ENCODE measurements at places on chromosomes 2 and 18. TPM values are rescaled to one million over a fixed set of nuclear protein-coding genes. Genes with fewer than 3 reads are reported as not detected.

The STARD6 gene
- total RNA-seq: not detected

The CDK5R2 gene
- total RNA-seq: not detected

The STAM2 gene
- 18.4 TPM for total RNA-seq

The SERPINB11 gene
- not detected for total RNA-seq

The GALM gene
- 21.7 TPM for total RNA-seq

The INPP5D gene
- 0.39 TPM for total RNA-seq

The EDAR gene
- not detected for total RNA-seq

The PPIL3 gene
- total RNA-seq: 35.3 TPM

The PIEZO2 gene
- not detected for total RNA-seq

The RTN4 gene
- total RNA-seq: 242 TPM

The POTEI gene
- total RNA-seq: not detected

The KHK gene
- 1.5 TPM for total RNA-seq

The SLC38A11 gene
- total RNA-seq: not detected

The KLHL14 gene
- not detected for total RNA-seq

The ST8SIA5 gene
- total RNA-seq: under 0.01 TPM

The CCDC68 gene
- total RNA-seq: 2.0 TPM

The CYS1 gene
- 0.20 TPM for total RNA-seq

The TRIM43 gene
- total RNA-seq: not detected

The GBX2 gene
- under 0.01 TPM for total RNA-seq

The SLC14A1 gene
- total RNA-seq: under 0.01 TPM

The ASB18 gene
- total RNA-seq: not detected

The TUBA3E gene
- total RNA-seq: not detected

The CMPK2 gene
- total RNA-seq: 1.4 TPM

The QPCT gene
- total RNA-seq: 6.5 TPM

The CAPN14 gene
- under 0.01 TPM for total RNA-seq

The THSD7B gene
- not detected for total RNA-seq

The ELOA2 gene
- total RNA-seq: not detected

The IL36A gene
- total RNA-seq: not detected

The OBSL1 gene
- 37.5 TPM for total RNA-seq
